MV-4-11 (cell line): ENCODE measurements at places on chromosomes 11 and 22.

GRCh38 chr11:64458997-64459396 lies 100.0 kb downstream of the RPS6KA4 start:
- no peak for DNase-seq

GRCh38 chr11:68714060-68714856 lies 29.9 kb downstream of the GAL start:
- no peak for DNase-seq

- DNase-seq = no peak
Observed at GRCh38 chr11:962688-963087, 37.0 kb downstream of the AP2A2 start.

DNA sequence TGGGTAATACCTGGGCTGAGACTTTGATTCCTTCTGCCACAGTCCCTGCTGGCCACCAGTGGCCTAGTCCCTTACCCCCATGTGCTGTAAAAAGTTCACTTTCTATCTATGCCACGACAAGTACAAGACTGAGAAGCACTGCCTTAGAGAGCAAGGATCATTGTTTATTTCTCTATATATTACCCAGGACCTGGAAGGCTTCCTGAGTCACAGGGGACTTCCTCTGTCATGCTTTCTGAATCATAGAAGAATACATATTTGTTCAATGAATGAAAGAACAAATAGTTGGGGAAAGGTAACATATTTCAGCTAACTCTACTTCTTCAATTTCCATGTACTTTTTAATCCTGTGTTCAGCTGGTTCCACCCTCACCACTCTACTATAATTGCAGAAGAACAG lies 5.5 kb upstream of the SYT9 start:
- no peak for DNase-seq

DNA sequence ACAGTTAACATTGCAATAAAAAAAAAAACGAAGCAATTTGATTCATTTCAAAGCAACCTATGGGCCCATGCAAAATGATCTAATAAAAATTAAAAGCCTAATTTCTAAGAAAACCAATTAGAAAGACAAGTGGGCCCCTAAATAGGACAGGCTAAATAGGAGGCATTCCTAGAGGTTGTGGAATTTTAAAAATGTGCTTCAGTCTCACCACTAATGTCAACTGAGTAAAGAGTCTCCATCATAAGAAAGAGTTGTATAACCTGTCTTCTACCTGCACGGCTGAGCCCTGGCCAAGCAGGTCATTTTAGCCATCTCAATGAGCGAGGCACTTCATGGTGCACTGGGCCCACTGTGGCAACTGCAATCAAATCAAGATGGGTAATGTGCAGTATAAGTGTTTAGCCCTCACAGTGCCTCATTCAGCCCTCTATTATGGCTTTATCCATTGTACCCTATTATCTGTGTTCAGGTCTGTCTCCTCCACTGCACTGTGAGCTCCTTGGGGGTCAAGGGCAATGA lies 76.4 kb downstream of the PRSS23 start:
- DNase-seq = no peak

- DNase-seq = no peak
Observed at GRCh38 chr11:27388869-27389268, 25.9 kb upstream of the CCDC34 start.

DNA sequence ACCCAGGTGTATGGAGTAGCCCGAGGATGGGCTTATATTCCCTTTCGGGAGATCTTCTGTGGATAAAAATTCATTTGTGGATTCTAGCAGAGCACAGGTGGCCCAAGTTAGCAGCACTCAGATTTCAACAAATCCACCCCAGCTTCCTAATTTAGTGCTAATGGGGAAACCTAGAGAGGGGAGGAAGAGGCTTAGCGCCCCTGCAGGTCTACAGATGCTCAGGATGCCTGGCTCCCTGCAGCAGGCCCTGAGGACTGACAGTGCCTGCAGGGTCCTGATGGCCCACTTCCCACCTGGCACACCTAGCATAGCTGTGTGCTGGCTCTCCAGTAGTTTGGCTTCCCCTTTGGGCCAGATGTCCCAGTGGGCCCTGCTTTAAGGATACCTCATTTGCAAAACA lies 6.5 kb downstream of the DGAT2 start:
- DNase-seq = no peak

- no peak for DNase-seq
Observed at GRCh38 chr22:47433627-47434026, 671.2 kb downstream of the TBC1D22A start.

DNA sequence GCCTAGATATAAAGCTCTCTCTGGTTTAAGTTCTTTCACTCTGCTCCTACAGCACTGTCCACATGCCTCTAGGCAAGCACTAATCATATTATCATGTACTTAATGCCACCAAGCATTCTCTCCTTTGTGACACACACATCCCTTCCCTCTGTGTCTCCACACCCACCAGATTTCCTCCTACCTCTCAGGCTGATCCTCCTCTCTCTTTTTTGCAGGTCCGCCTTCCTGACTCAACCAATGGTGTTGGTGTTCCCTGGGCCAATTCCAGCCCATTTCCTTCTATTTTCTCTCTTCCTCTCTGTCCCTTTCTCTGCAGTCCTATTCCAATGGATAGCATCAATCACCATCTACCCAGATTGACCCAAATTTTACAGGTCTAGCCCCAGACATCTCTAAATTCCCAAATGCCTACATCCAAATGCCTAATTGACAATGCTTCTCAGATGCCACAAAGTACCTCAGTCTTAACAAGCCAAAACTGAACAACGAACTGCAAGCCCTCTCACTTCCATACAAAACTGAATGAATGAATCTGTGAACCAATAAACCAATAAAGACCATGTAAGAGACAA lies 504 bp upstream of the ZNF215 start:
- DNase-seq = no peak

DNA sequence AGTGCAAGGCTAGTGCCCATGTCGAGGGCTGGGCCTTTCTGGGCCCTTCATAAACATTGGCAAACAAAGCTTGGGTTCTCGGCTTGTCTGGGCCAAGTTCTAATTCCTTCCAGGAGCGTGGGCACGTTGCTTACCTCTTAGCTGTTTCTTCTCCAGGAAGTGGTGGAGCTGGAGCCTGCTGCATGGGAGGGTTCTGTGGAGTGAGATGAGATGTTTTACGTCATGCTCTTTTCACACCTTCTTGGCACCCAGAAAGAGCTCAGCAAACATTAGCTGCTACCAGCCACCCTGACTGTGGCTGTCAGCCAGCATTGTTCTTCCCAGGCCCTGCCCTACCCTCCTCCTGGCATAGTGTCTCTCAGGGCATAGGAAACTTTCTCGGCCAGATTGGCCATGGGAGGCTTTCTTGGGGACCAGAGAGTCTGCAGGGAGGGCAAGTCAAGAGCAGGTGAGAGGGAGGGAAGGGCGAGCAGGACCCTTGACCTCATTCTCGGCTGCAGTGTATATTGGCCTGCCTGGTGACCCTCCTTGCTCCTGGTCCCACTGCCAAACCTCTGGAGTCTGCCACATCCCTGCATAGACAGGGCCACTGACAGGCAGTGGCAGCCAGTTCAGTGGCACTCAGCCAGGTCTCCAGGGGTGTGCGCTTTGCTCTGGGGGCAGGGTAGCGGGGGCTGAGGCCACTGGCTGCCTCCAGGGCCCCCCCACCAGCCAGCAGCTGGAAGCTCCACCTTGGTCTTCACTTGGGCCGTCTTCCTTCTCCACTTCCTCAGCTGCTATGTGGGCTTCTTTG lies 98.8 kb downstream of the BCR start:
- no peak for DNase-seq

DNA sequence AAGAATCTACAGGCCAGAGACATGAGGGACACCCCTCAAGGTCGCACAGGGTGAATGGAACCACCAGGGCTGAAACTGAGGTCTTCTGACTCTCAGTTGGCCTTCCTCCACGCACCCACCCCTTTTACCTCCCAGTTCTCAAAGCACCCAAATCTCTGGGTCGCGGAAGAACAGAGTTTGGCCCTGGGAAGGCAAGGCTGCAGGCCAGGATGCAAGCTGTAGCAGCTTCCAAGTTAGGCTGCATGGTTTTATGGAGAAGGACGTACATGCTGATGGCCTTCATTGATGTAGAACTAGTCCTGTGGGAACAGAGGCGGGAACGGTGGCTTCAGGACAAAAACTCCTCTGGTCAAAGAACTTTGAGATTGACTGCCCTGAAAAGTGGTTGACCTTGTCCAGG lies 143.5 kb upstream of the B3GAT1 start:
- no peak for DNase-seq

- no peak for DNase-seq
Observed at GRCh38 chr11:884578-885070, 26.0 kb downstream of the CHID1 start.

GRCh38 chr11:126313826-126314225 lies 10.0 kb downstream of the DCPS start:
- DNase-seq = peak; percentile 84

- no peak for DNase-seq
Observed at GRCh38 chr22:47009304-47010101, 247.1 kb downstream of the TBC1D22A start.

- DNase-seq = peak; percentile 21
Observed at GRCh38 chr11:45405916-45406670, 120.0 kb upstream of the SYT13 start.

DNA sequence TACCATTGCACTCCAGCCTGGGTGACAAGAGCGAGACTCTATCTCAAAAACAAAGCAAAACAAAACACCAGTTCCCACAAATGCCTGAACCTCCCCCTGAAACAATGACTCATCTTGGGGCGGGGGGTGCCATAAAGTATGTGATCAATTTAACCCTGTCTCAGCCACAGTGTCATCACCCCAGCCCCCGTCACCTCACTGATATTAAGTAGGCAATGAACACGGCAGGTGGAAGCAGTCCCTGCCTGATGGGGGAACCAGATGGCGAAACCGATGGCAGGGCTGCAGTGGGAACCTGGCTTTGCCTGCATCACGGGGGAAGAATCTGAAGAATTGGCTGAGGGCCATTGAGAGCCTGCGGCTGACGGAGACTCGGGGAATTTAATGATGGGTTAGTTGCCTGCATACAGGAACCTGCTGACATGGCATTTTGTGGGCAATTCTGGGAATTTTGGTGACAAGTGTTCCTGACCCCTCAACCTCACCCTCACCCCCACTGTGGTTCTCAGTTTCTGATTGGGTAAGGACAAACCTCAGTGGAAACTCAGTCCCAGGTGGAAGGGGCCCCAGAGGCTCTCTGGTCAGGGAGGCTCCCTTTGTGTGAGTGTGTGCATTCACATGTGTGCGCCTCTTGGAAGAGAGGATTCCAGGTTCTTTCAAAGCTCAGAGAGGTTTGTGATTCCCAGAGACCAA lies 39.1 kb upstream of the SHISAL1 start:
- no peak for DNase-seq

DNA sequence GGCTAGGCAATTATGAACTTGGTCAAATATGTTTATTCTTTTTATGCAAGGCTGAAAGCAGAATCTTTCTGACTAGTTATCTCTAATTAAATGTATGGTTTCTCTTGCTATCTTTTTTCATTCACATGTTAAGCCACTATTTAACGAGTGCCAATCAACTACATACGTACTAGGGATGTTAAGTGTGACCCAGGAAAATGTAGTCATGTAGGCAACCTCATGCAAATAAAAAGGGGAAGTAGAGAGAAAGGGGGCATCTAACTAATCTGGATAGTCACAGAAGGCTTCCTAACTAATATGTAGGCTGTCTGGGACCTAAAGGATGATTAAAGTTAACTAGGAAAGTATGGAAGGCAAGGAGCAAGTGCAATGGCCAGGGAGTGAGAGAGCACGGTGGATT lies 23.5 kb downstream of the TBRG1 start:
- peak; percentile 51 for DNase-seq

GRCh38 chr22:24688256-24688655 lies 85.3 kb downstream of the GGT1 start:
- DNase-seq = no peak

- no peak for DNase-seq
Observed at GRCh38 chr11:77379253-77379652, 77.8 kb upstream of the GDPD4 start.

DNA sequence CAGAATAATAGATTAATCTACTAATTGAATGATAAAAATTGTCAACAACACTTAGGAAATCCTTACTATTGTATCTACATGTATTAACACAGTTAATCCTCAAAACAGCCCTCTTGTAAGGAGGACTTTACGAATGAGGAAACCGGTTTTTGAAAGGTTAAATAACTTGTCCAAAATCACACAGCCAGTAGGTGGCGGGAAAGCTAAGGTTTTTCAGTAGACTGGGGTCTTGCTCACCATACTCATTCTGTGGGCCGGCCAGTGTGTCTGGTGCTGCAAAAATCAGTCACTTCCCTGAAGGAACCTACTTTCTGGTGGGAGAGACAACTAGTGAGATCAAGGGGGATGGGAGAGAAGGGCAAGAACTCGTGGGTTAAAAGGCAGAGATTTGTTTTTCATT lies 3.8 kb downstream of the DCPS start:
- peak; percentile 76 for DNase-seq

GRCh38 chr11:12288212-12288930 lies 89.0 kb upstream of the PARVA start:
- peak; percentile 50 for DNase-seq

DNA sequence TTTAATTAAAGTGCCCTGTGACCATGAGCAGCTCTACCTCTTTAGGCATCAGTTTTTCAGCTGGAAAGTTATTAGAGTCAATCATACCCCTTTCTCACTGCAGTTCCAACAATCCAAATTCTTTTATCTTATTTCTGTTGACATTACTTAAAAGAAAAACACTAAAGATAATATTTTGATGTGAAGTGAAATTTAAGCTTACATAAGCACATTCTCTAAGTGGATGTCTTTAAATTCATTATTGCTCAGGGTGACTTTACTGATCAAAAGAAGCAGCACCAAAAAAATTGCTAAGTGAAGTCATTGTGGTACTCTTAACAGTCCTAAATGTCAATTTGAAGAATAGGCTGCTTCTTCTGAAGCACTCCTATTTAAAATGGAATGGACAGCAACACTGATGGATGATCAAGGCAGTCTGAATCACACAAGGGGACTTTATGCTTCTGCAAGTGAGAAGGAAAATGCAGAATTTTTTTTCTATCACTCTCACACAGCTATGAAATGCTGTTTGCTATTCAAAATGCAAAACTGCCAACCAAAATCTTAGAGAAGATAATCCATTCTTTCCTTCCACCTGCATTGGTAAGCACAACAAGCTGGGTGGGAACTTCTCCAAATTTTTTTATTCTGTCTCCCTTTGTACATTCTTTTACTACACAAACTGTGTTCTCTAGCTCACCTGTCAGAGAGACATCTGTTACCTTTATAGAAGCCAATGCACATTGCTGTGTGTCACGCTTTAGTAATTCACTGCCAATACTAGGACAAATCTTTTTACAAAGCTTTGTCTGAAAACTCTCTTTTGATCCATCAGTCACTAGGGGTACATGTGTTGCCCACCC lies 179.9 kb downstream of the GRIA4 start:
- no peak for DNase-seq

- DNase-seq = no peak
Observed at GRCh38 chr22:37625737-37626136, 13.7 kb upstream of the SH3BP1 start.
